Thoracic aorta (tissue), 2 donors: ENCODE measurements at places on chromosomes 3 and 15. TPM values are rescaled to one million over a fixed set of nuclear protein-coding genes. Genes with fewer than 3 reads are reported as not detected.
A peak's percentile ranks its signal among the peaks of the same experiment; 100 is the strongest.

EFHB gene
- 0.42 TPM for total RNA-seq

GRCh38 chr3:40456940-40457823 lies at the start of gene RPL14:
RPL14 (plus strand) TSS chr3:40457339; CDS start chr3:40457472, 133 bp downstream.
- DNase-seq, result peak; percentile 86

APOD gene
- total RNA-seq, result 135 TPM

DNA sequence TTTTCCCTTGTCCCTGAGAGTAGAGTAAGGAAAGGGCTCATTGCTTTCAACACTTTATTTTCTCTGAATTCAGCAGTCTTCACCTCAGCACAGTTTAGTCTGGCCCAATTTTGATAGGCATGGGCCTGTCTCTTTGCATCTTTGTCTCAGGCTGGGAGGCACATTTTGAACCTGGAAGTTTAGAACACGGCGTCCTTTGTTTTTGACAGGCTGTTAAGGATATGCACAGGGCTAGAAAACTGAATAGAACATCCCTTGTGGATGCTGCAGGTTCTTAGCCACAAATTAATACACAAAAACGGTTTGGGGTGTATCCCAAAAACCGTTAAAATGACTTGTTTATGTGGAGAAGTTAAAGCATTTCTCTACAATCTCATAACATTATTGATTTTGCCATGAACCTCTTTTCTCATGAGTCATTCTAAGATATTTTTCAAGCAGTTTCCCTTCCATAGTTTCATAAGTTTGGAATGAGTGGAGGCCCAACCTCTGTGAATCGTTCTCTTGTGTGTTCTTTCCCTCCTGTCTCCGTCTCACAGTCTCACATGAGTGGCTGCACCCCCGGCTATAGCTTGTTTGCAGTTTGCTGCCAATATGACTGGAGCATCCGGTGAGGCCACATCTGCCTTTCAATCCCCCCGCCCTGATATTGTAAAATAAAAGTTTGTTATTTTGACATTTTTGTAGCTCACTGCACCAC lies 192.9 kb upstream of the EIF1B start:
- DNase-seq, result no peak

- no peak for DNase-seq
Observed at GRCh38 chr3:51940648-51941462, 849 bp downstream of the RRP9 start.

- no peak for DNase-seq
Observed at GRCh38 chr3:128863560-128863959, 15.9 kb upstream of the ACAD9 start.

DNA sequence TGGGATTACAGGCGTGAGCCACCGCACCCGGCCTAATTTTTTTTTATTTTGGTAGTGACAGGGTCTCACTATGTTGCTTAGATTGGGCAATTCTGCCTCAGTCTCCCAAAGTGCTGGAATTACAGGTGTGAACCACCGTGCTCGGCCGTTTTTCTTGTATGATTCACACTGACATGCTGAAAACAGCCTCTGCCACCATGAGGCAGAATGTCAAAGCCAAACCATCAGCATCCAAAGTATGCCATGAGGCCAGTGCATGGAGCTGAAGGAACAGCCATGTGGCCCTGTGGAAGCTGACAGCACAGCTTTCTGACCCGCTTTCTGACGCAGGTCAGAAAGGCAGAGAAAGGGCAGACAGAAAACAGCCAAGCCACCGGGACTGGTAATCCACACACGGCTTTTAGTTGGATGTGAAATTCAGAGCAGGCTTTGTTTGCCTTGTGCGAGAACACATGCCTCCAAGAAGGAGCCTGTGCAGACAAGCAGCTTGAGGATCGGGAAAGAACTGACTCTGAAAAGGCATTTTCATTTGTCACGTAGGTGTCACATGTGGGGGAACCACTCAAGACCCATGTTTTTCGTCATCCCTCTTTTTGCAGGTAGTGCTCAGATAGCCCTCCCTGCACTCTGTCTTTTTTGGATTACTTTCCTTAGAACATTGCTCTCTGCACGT lies 25.1 kb downstream of the XYLB start:
- no peak for DNase-seq

GRCh38 chr3:53719796-53720195 lies 126.4 kb downstream of the CHDH start:
- no peak for DNase-seq

DLG1 gene
- total RNA-seq, result 67.8 TPM

DLEC1 gene
- 0.35 TPM for total RNA-seq

DNA sequence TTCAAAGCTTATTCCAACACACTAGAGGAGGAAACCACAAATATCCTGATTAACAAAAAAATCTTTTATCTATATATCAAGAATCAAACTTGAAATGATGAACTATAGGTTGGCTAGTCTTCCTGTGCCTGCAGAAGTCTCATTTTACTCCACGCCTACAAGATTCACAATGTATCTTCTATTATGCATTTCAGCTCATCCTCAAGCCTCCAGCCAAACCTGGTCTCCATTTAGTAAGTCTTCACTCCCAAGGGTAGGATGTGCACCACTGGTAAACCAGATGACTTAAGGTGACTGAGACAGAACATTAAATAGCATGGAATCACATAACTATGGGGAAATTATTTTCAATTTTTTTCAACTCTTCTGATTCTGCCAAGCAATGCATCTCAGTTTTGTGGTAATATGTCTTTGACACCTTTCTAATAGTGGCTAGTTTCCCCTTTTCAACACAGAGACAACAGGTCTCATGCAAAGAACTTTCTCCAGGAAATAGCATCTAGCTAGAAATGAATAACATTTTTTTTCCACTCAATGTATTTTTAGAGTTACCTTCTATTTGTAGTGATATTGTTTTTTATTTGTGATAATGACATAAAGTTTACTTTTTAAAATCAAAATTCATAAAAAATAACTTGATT lies 166.9 kb downstream of the TNIK start:
- no peak for DNase-seq

GRCh38 chr15:63212050-63213004 lies 22.9 kb downstream of the RAB8B start:
- no peak for DNase-seq
